T-helper 22 cell (primary cell): ENCODE measurements at places on chromosomes 2 and 18.
A peak's percentile ranks its signal among the peaks of the same experiment; 100 is the strongest.

DNA sequence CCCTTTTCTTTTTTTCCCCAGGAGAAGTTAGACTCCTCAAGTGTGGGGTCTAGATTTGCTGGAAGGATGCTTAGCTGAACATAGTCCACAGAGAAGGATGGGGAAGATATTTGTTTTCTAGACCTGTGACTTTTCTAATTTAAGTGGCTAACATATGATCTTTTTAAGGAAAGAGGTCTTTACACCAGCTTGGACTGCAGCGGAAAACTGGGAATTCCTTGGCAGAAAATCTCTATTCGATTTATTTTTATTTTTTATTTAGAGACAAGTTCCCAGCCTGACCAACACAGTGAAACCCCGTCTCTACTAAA lies 148.4 kb downstream of the MYCN start:
- DNase-seq = no peak

- DNase-seq = no peak
Measured at GRCh38 chr2:236517251-236518031, 52.2 kb upstream of the ACKR3 start.

GRCh38 chr2:40470822-40471813 lies 19.2 kb upstream of the SLC8A1 start:
- DNase-seq = no peak

DNA sequence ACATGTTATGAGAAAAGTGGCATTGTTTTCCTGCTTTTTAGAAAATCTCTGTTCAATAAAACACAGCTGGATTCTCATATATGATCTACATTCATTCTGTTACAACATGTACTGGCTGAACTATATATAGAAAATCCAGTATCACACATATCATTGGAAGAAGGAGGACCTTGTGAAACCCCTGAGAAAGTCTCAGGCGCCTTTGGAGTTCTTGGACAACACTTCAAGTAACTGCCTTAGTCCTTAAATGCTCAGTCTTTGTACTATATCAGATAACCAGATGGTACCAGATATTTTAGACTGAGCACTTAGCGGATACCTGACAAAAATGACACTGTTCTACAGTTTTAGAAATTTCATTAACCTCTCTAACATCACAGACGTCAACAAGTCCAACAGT lies 72.2 kb downstream of the ACVR1 start:
- DNase-seq = no peak

- DNase-seq = no peak
Measured at GRCh38 chr2:50449306-50449705, 582.6 kb downstream of the NRXN1 start.

DNA sequence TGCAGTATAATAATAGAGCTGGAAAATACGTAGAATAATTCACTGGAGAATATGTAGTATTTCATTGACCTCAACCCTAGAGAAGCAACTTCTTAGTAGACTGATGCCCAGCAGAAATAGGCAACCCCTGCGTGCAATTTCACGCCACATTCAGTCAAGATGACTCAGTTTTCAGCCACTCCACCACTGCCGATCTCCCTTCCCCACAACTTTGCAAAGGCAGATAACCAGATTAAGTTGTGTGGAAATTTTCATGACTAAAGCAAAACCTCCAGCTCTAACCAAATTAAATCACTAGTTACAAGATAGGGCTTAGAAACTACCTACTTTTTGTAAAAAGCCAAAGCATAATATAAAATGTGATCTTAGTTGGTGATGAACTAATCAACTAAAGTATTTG lies 63.3 kb upstream of the STK17B start:
- DNase-seq = peak; percentile 45

DNA sequence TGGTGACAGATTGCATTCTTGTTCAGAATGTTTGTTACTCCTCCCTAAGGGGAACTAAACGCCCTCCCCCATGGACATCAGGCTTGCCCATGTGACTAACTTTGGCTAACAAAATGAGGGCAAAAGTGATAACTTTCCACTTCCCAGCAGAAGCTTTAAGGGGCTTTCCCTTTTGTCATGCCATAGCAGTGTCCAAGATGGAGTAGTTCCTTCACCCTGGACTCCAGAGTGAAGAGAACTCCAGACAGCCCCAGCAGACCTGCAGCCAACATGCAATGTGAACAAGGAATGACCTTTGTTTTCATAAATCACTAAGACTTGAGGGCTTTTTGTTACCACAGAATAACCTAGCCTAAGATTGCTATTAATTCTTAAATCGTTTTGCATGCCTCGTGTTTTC lies 163.5 kb downstream of the ZEB2 start:
- DNase-seq = no peak

- DNase-seq = no peak
Measured at GRCh38 chr2:172843902-172844715, 108.5 kb downstream of the RAPGEF4 start.

- no peak for DNase-seq
Measured at GRCh38 chr2:156538083-156538504, 101.9 kb downstream of the GPD2 start.

DNA sequence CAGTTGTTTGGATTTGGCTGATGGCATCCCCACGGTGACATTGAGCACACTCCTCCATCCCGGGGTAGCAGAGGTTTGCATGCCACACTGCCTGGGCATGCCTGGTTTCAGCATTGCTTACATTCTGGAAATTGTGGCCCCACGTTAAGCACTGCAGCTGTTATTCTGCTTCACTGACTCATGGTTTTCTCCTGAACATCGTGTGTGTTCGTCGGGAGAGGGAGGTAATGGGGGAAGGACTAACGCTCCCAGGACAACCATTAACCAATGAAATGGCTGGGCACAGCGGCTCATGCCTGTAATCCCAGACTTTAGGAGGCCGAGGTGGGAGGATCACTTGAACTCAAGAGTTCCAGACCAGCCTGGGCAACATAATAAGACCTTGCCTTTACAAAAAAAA lies 28.2 kb upstream of the YWHAQ start:
- no peak for DNase-seq

GRCh38 chr18:51753365-51754057 lies 556.0 kb upstream of the MEX3C start:
- no peak for DNase-seq

DNA sequence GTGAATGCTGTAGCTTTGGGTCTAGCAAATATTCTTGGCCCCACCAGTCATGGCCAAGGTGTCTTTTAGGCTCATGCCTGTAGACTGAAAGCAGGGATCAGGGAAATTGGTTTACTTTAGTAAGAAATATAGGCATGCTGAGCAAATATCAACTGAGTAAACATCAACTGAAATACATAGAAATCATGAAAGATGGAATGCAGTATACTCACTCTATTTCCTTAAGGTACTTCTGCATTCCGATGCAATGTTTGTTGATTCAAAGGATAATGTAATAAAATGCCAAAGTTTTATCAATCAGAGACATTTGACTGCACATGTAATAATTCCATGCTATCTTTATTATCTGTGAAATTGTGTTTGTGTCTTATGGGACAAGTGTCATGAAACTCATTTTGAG lies 19.6 kb upstream of the IL1R1 start:
- no peak for DNase-seq

- no peak for DNase-seq
Measured at GRCh38 chr18:1578505-1578904, 673.8 kb downstream of the ADCYAP1 start.

DNA sequence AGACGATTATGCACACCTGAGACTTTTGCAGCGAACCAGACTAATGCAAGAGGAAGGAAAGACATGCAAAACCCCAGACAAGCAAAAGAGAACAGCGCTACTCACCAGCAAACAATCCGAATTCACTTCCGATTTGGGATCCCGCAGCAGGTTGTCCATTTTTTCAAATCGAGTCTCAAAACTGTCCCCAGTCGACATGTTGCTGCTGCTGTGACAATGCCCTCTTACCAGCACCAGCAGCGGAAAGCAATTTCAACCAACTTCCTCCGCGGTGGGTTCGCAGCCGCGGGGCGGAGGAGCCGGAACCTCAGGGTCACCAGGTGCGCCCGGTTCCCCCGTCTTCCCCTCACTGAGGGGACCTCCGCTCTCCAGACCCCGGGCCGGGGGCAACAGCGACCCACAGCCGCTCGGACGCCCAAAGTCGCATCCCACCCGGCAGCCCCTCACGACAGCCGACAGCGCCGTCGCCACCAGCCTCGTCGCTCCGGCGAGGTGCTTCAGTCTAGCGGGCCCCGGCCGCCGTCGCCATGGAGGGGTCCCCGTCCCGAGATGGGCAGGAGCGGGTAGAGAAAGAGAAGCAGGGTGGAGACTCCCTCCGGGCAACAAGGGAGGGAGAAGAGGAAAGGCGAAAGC lies 784 bp downstream of the ROCK1 start:
- peak; percentile 48 for DNase-seq

DNA sequence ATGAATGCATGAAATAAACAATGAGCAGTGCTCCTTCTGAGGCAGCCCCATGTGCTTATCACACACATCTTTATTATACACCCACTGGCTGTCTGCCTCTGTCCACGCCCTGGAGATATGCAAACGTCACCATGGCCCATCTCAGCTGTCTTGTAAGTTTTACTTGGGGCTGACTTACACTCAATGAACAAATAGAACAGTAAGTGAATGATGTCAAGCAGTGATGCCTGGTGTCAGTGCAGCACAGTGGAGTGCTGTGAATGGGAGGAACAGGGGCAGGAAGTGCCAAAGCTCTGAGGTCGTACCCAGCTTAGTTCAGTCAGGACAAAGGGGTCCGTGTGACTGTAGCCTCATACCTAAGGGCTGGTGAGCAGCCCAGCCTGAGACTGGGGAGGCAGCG lies 659.5 kb upstream of the HS6ST1 start:
- DNase-seq = no peak

- DNase-seq = no peak
Measured at GRCh38 chr2:197601726-197602125, 73.7 kb downstream of the RFTN2 start.

DNA sequence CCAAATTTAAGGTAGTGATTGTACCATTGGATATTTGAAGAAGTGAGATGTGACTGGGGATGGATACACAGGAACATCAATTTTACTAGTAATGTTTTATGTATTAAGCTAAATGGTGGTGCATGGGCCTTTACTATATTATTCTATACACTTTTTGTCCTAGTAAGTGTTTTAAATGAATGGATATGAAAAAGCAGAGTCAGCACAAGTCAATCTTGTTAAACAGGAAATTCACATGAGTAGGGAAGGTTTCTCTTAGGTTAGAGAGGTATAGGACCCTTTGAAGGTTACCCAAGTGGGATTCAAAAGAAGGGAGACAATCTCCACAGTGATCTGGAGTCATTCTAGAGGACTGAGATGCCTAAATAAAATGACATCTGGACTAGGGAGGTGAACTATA lies 71.8 kb upstream of the NCKAP5 start:
- no peak for DNase-seq
